T-helper 1 cell (primary cell): ENCODE measurements at places on chromosomes 12 and 14.

DNA sequence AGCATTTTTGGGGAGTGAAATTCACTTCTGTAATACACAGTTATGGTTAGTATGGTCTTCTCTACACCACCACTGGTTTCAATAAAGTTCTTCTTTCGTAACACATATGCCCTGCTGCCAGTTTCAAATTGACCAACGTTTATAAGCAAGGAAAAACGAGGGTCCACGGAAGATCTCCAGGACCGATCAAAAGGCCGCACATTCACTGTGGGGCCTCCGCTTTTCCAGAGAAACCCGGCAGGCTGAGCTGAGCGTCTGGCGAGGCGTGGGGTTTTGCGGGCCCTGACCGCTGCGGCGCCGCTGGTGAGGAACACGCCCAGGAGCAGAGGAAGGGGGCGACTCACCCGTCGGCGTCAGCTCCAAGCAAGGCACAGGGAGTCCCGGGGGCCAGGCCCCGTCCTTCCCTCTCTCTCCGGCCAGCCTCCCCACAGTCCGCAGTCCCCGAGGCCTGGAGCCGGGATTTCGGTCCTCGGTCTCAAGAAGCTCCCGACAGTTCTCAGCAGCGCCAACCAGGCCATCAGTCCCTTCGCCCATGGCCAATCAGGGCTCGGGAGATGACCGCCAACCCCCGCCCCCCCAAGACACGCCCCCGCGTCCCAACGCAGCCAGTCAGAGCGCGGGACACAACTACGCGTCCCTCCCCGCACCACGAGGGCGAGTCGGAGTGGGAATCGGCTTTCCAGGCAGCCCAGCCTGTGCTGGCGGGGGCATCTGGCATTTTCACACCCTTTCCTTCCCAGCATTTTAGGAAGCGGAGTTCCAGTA is at the start of gene MTERF2:
Gene MTERF2 (minus strand): TSS at position 522 of the 765 bp plus-strand sequence. CDS start 8,432 bp downstream, outside the sequence.
- DNase-seq: peak; percentile 78

GRCh38 chr14:97366400-97366799 is 569.2 kb downstream of the VRK1 start:
- DNase-seq: no peak

DNA sequence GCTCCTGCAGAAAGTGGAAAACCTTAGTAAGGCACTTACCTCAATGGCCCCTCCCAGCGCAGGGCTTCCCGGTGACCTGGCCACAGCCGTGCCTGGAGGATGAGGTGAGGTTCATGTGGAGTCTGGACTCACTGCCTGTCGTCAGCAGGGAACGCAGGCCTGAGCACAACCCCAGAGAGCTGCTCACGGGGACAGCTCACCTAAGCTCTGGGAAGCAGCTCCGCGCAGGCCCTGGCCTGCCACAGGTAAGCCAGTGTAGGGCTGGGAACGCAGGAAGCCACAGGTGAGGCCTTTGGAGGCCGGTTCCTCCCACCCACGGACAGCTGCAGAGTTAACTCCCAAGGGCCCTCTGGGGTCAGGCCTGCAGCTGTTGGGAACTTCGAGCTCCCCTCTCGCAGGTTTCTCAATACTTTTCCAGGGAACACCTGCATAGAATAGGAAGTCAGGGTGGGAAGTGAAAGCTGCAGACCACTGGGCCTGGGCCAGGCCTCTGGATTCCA is 32.7 kb downstream of the ANAPC7 start:
- DNase-seq: no peak

DNA sequence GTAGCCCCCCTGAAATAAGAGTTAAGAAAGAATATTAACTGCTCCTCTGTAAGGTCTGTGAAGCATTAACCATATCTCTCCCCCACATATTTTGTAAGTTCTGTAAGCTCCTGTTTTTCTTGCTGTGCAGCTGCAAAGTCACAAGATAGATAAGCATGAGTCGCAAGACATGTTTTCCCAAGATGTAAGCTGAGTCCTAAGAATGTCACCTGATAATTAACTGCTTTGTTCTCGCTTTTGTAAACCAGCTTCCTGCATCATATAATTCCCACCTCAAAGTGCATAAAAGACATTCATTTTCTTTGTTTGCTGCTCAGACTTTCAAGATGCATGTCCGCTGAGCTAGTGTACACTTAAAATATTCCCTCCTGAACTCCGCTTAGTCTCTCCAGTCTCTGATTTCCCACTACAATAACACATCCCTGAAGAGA is 27.0 kb upstream of the PHC1 start:
- no peak for DNase-seq

DNA sequence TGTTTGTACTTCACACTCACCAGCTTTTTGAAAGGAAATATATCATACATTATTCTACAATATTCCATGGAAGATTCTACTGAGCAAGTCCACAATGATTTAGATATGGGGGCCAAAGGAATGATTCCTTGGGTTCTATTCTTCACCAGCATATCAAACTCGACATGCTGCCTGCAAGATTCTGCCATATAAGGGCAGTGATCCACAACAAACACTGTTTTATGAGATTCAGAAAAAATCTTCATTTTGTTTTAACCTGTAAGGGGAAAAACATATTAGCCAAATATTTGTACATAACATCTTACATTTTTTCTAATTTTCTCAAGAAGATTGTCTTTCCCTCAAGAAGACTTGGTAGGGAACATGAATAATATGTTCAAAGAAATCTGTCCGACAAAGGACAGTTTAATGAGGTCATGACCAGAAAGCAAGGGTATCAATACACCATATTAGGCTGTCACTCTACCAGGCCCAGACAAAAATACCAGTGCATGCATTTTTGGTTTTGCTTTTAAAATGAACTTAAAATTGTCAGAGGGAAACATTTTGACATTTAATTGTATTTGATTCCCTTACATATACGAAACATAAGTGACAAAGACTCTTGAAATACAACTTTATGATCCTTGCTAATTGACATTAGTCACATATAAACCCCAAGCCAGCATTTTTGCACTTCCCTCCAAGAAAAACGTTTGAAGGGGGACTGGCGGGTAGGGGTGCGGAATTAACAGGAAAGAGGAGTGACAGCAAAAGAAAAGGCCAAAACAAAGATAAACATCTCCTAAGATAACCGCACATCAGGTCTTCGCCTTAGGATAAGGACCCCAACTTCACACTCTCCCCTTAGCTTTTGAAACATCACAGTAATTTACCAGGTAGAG is 980 bp downstream of the INTS13 start:
- DNase-seq: peak; percentile 16

- DNase-seq: peak; percentile 65
Observed at GRCh38 chr12:27015730-27016076, 1.5 kb upstream of the TM7SF3 start.

- DNase-seq: no peak
Observed at GRCh38 chr12:59067083-59067482, 146.8 kb upstream of the LRIG3 start.

GRCh38 chr12:120495186-120495730 is 655 bp upstream of the DYNLL1 start:
- no peak for DNase-seq

GRCh38 chr14:20632448-20632830 is 9.1 kb downstream of the OR6S1 start:
- DNase-seq: no peak

- DNase-seq: no peak
Observed at GRCh38 chr12:123958876-123959275, 13.8 kb downstream of the CCDC92 start.

DNA sequence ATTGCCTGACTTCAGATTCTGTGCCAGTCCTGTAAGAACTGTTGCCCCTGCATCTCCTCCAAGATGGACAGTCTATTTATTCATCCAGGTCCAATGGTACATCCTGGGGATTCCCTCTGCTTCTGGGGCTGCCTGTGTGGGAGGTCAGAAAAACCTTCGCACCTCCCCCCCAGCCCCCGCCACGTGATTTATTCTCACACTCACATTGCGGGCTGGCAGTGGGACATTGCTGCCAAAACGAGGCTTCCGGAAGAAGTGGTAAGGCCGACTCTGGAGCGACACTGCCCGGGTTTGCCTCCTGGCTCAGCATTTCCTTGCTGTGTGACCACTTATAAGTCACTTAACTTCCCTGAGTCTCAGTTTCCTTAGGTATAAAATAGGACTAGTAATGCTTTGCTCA is 5.9 kb upstream of the RTL1 start:
- no peak for DNase-seq

- DNase-seq: no peak
Observed at GRCh38 chr14:36295642-36296627, 24.5 kb downstream of the MBIP start.

GRCh38 chr12:96571101-96571862 is 81.9 kb downstream of the CFAP54 start:
- no peak for DNase-seq
